ENCODE measurements at places on chromosomes 13 and 19.
A peak's percentile ranks its signal among the peaks of the same experiment; 100 is the strongest.

- no peak for DNase-seq
Measured at GRCh38 chr13:75224053-75224742, 257.8 kb downstream of the TBC1D4 start.

GRCh38 chr19:49113762-49114629 is at the start of gene LIN7B:
LIN7B (plus strand) TSS chr19:49114370; CDS start chr19:49114405, 35 bp downstream.
- DNase-seq, result no peak

DNA sequence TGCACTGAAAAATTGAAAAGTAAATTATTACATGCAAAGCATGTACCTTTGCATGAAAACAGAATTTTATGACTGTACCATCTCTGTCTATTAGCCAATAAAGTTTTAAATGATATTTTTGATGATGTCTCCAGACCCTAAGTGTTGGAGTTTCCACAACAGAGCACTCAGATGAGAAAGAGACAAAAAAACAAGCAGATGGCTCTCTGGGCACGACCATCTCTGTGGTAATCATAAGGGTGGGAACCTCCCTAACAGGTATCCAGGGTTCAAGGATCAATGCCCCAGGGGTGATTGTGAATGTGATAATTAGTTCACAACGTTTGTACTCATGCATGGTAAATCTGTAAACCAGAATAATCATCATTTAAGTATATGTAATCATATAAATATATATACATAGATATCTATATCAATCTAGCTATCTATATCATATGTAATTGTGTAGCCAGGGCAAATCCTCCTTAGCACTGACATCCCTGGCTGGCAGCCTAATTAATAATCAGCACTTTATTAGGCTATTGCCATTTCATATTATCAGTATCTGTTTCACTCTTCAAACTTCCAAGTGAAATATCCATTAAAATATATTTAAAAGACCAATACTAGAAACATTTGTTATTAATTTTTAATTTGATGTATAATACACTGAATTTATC is 41.2 kb upstream of the FAM124A start:
- DNase-seq, result no peak

GRCh38 chr19:16327911-16328823 is 3.5 kb downstream of the KLF2 start:
- no peak for DNase-seq

- no peak for DNase-seq
Measured at GRCh38 chr13:80571346-80572307, 230.7 kb upstream of the SPRY2 start.

- DNase-seq, result no peak
Measured at GRCh38 chr13:26340807-26341206, 86.9 kb downstream of the CDK8 start.

- DNase-seq, result no peak
Measured at GRCh38 chr19:10262771-10263170, 8.1 kb upstream of the ICAM1 start.

DNA sequence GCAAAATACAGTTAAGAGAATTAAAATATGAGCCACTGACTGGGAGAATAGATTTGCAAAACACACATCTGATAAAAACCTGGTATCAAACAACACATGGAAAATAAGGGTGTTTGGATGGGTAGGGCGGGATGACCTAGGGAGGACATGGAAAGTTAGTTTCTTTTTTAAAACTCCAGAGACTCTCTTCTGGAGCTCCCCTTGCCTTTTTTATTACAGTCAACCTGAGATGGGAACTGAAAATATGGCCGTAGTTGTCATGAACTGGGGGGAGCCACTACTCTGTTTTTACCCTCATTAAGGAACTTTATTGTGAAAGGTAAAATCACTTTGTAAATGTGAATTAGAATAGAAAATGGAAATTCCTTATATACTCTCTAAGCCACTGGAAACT is 113.0 kb downstream of the ATP11A start:
- no peak for DNase-seq

DNA sequence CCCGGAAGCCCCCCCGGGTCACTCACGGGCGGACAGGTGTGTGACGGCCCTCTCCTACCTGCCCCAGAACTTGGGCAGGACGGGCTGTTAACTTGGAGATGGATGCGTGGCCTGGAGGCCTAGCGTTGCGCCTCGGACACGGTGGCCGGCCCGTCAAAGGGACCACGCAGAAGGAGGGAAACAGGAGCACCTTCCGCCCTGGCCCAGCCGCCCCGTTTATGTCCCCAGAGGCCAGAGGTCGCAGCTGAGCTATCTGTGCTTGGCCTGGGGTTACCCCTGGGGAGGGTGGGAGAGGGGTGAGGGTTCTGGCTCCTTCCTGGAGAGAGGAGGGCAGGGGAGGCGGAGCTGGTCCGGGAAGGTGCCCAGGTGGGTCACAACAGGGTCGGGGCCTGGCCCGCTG is 35.6 kb downstream of the GADD45B start:
- DNase-seq, result no peak

GRCh38 chr13:79646880-79647279 is 165.9 kb downstream of the NDFIP2 start:
- no peak for DNase-seq

GRCh38 chr13:20492641-20493040 is 33.0 kb downstream of the CRYL1 start:
- no peak for DNase-seq

DNA sequence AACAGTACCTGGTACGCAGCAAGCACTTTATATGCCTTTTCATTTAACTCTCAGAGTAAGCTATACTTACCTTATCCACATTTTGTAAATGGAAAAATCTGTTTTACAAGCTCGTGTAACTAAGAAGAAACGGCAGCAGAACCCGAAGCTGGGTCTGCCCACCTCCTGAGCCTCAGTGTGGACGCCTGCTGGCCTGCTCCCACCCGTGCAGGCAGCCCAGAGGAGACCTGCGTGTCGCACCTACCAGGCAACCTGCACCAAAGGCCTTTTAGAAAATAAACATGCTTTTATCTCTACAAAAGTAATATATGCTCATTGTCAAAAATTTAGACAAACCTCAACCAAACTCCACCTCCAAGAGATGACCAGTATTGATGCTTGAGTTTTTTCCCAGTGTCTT is 62.7 kb downstream of the CRYL1 start:
- DNase-seq, result no peak

- no peak for DNase-seq
Measured at GRCh38 chr13:110784704-110785103, 71.2 kb downstream of the ING1 start.

DNA sequence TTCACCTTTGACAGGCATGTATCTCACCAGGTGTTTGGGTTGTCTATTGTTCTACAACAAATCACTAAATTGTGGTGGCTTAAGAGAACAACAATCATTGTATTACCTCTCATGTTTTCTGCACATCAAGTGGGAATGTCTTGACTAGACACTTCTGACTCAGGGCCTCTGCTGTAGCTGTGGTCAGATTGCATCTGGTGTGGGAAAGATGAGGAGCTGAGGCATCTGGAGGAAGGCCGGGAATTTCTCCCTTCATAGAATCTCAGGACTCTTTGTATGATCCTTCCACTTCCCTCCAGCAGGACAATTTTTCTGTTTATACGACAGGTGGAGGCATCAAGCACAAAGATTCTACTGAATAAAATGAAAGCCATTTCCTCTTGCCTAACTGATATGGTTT is 511.8 kb upstream of the NBEA start:
- no peak for DNase-seq

DNA sequence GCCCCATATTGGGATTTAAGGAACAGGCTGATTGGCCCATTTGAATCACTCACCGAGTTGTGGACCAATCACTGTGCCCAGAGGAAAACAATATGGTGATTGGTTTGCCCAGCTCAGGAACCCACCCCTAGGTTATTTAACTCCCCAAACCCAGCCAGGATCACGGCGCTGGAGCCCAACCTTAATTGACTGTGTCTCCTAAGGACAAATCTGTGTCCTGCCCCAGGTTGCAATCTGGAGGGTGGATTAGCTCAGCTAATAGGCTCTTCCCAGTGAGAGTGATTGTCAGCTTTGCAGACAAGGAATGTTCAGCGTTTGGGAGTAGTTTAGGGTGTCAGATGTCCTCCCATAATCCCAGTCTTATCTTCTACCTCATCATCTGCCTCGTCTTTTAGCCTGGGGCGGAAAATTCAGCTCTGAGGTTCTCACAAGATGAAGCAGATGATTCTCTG is 3.5 kb upstream of the ZNF358 start:
- DNase-seq, result no peak

- DNase-seq, result no peak
Measured at GRCh38 chr19:1173159-1173844, 766 bp downstream of the SBNO2 start.

- no peak for DNase-seq
Measured at GRCh38 chr19:58466089-58466759, 656 bp upstream of the ZNF324 start.

- DNase-seq, result no peak
Measured at GRCh38 chr13:38902551-38902950, 88.1 kb downstream of the STOML3 start.

GRCh38 chr19:16261584-16262368 is 62.9 kb upstream of the KLF2 start:
- DNase-seq, result no peak

- no peak for DNase-seq
Measured at GRCh38 chr19:7194566-7194965, 99.6 kb downstream of the INSR start.

DNA sequence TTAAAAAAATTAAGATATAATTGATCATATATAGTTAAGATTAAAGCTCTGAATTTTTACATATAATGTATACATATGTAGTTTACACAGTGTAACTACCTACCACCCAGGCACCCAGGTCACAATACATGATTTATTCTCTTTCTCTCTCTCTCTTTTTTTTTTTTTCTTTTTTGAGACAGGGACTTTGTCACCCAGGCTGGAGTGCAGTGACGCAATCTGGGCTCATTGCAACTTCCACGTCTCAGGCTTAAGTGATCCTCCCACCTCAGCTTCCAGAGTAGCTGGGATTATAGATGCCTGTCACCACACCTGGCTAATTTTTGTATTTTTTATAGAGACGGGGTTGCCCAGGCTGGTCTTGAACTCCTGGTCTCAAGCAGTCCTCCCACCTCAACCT is 18.8 kb upstream of the CLASRP start:
- DNase-seq, result no peak

- peak; percentile 71 for DNase-seq
Measured at GRCh38 chr19:7681340-7682174, 924 bp downstream of the TRAPPC5 start.

GRCh38 chr19:38617283-38617763 is 430 bp downstream of the MAP4K1 start:
- no peak for DNase-seq

GRCh38 chr19:48648134-48648533 is 2.1 kb upstream of the CA11 start:
- DNase-seq, result no peak

DNA sequence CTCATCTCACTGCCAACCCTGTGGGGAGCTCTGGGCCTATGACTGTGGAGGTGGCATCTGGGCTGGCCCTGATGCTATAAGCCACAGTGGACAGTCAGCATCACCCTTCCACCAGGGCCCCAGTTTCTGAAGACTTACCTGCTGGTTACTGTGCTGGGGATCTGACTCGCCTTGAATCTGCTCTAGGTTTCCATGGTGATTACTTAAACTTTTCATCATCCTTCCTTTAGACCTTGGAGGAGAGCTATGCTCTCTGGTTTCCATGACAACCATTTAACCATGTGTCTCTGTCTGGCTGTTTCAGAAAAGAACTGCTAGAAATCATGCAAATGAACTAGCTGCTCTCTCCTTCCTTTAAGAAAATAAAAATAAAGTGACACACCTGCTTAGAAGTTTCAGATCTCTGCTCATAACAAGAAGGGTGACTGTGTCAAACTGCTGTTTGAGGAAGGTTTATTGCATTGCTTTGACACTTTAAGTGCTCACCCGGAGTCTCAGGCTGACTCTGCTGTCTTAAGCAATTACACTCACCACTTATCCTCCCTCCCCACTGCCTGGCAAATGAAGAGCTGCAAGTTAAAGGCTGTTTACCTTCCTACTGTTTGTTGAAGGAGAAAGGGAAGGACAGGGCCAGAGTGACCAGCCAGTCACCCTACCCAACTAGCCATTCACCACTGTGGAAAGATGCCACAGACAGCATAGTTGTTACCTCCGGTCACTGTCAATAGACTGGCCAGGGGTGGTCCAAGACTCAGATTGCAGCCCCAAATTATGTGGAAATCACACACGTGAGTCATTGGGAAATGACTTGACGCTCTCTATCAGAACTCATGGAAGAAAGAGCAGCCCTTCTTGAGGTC is 87.6 kb downstream of the HSPH1 start:
- peak; percentile 94 for DNase-seq

- DNase-seq, result no peak
Measured at GRCh38 chr19:30880151-30880550, 469.1 kb downstream of the TSHZ3 start.

DNA sequence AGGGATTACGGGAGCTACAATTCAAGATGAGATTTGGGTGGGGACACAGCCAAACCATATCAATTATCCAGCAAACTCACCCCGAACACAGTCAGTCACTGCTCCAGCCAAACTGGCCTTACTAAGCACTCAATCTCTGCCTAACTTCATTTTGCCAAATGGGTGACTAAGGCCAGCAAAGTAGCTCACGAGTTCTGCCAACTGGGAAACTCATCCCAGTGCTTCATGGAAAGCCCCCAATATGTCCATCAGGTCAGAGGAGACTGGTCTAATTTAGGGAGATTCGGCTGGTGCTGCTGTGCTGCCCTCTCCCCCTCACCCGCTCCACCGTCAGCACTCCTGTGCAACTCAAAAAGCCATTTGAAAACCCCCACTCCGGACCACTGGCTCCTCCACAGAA is 324.0 kb downstream of the FOXO1 start:
- no peak for DNase-seq

DNA sequence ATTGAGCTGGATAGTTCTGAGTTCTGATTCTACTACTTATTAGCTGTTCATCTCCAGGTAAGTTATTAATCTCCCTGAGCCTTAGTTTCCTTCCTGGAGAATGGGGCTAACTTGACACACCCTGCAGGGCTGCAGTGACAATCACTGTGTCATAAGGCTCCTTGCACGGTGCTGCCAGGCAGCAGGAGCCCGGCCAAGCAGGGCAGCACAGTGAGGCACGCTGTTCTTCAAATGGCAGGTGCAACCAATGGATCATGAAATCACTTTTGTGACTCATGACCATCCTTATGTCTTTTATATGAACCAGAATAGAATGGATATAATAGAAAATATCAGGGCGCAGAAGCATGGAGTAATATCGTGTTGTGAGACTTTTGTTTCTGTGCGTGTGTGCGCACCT is 242.6 kb downstream of the ABCC4 start:
- DNase-seq, result no peak

- DNase-seq, result no peak
Measured at GRCh38 chr13:100506600-100507422, 81.8 kb downstream of the GGACT start.

DNA sequence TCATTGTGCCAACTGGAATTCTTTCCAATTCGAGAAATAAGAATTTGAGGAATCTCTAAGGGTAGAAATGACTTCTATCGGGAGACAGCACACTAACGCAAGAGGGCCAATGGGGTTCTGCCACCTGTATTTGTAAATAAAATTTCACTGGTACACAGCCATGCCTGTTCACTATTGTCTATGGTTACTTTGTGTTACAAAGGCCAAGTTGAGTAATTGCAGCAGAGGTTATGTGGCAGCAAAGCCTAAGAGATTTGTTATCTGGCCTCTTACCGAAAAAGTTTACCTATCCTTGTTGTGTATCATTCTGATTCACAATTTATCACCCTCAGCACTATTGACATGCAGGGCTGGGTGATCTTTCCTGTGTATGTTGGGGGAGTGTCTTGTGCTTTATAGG is 278.0 kb downstream of the KLF5 start:
- DNase-seq, result no peak

Measured in GM12864 (cell line).